ENCODE measurements at places on chromosomes 6 and 20.

DNA sequence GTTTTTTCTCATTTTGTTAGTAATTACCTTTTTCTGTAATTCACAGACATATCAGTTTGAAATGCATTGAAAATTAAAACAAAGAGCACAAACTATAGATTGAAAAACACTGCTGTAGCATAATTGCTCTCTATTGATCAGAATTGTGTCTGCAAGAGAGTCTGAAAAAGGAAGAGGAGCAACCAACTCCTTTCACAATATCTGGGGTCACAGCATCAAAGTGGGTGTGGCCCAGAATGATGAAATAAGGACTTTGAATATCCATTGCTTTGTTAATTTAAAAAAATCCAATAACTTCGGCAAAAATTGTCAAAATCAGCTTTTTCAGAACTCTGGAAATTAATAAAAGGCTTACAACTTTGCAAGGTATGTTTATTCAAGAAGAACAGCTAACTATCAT lies 99.2 kb downstream of the MYLK4 start:
- no peak for DNase-seq

- DNase-seq: no peak
These were observed 12.2 kb downstream of the SNAP91 start for GRCh38 chr6:83696674-83697073.

DNA sequence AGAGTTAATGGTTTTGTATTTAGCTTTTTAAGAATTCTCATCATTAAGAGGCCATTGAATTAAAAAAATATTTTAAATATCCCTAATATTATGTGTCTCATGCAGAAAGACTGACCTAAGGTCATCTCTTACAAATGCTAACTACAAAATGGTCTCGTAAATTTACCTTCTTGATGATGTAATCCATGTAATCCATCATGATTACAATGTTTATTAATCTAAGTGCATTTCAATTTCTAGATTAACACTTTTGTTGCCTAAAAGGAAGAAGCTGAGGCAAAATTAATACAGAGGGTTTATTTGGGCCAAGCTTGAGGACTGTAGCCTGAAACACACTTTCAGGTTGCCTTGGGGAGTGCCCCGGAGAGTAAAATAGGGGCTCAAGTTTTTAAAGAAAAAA lies 18.4 kb downstream of the DUSP22 start:
- DNase-seq: no peak

- DNase-seq: peak; percentile 39
These were observed 9.5 kb upstream of the HLA-DOA start for GRCh38 chr6:33018904-33019303.
